ENCODE measurements at places on chromosomes 7 and 10.

DNA sequence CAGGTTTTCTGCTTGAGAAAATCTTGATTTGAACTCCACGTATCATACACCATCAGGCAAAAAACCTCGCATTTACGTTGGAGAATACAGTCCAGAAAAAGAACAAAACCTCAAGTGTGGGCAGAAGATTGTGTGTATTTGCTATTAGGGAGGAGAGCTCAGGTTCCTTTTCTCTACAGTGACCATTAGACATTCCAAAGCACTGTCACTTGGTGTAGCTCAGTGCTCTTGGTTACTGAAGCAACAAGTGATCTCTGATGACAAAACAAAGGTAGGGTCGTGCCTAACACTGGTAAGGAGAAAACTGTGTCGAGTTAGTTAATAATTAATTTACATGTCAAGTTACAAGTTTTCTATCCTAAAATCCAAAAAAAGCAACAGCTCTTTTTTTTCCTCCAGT is 72.6 kb downstream of the C1GALT1 start:
- no peak for DNase-seq

DNA sequence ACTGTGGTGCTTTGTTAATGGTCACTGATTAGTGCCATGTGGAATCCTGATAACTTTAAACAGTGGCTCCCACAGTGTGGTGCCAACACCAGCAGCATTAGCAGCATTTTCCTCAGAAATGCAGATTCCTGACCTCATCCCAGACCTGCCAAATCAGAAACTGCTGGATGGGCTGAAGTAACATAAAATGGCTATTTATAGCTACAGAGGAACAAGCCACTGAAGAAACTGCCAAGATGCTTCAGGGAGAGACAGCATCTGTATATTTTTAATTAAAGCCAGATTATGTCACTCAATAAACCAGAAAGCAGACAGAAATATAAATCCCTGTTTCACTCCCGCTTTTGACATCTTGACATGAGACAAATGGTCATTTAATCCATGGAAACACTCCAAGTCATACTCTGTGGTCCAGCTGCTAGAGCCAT is 178.5 kb downstream of the AMPH start:
- no peak for DNase-seq

DNA sequence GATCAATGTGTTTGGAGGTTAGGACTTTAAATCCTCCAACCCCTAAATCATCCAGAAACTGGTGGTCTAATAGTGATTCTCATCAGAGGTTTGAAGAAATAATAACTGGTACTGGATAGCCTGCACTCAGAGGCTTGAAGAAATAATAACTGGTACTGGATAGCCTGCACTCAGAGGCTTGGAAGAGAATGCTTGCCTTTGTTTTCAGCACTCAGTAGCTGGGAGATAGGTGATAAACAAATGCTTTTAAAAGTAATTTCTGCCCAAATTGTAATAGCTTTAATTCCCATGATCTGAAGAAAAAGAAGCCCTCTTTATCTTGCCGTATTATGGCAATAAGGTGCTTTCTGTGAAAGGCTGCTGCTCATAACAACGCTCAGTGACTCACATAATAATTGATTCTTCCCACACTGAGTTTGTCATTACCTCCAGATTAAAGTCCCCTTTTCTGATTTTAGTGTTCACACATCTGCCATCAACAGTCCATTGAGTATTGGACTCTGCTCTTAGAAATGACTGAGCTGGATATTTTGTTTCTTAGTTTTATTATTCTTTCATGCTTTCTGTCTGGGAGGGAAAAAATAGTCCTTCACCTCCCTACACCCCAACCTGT is 112.3 kb upstream of the PHYHIPL start:
- no peak for DNase-seq

GRCh38 chr7:37286454-37286832 is 162.2 kb downstream of the ELMO1 start:
- DNase-seq: no peak

- DNase-seq: no peak
These were observed 1.6 kb upstream of the HTRA1 start for GRCh38 chr10:122459561-122460273.
